ENCODE measurements at places on chromosomes 11 and 22.
A peak's percentile ranks its signal among the peaks of the same experiment; 100 is the strongest.

GRCh38 chr11:9200471-9200870 lies 64.7 kb downstream of the DENND5A start:
- no peak for DNase-seq

DNA sequence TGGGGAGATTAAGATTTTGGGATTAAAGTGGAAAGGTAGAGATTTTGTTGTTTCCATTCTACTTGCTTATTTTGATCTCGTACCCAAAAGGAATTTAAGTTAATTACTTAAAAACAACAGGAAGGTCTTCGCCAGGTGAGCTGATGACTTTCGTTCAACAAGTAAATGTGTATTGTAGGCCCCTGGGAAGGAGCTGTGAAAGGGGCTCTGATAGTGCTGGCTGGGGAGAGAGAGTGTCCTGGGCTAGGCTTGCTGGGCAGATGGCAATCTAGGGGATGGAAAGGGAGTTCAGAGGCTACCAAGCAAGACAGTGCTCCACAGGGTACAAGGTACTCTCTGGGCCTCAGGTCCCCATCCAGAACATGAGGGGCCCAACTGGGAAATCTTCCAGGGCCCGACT lies 189.4 kb downstream of the CEP164 start:
- no peak for DNase-seq

DNA sequence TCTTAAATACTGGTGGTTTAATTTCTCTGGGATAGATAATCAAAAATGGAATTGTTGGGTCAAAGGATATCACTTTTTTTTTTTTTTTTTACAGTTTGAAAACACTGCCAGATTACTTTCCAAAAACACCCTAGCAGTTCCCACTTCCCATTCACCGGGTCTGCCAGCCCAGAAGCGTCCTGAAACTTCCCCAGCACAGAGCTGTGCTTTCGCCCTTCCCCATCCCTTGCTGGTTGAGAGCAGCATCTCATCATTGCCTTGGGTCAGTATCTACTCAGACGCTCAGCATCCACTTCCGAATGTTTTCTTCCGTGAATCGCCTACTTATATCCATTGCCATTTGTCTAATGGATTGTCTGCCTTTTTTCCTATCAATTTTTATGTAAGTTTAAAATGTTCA lies 5.5 kb downstream of the CERK start:
- no peak for DNase-seq

GRCh38 chr11:35912883-35913624 lies 30.8 kb upstream of the LDLRAD3 start:
- DNase-seq: no peak

GRCh38 chr11:115873813-115874212 lies 369.6 kb upstream of the CADM1 start:
- DNase-seq: no peak

- no peak for DNase-seq
Measured at GRCh38 chr11:117941163-117941707, 12.0 kb upstream of the TMPRSS13 start.

DNA sequence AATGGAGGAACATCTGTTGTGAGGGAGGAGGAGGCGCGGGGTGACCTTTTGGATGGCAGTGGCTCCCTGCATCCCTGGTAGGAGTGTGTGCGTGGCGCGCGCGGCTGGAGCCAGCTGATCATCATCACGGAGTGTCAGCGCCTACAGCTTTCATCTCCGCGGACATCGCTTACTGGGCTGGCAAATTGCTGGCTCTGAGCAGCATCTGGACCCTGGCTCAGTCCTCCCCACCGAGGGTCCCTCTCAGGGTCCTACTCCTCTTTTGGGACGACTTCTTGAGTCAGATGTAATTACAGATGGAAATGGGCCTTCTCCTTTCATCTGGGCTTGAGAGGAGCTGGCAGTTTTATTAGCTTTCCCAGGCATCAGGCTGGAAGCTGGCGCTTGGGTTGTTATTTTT lies 85.3 kb downstream of the CACNA1I start:
- DNase-seq: no peak

GRCh38 chr11:56513280-56513679 lies 22.1 kb upstream of the OR5M8 start:
- no peak for DNase-seq

DNA sequence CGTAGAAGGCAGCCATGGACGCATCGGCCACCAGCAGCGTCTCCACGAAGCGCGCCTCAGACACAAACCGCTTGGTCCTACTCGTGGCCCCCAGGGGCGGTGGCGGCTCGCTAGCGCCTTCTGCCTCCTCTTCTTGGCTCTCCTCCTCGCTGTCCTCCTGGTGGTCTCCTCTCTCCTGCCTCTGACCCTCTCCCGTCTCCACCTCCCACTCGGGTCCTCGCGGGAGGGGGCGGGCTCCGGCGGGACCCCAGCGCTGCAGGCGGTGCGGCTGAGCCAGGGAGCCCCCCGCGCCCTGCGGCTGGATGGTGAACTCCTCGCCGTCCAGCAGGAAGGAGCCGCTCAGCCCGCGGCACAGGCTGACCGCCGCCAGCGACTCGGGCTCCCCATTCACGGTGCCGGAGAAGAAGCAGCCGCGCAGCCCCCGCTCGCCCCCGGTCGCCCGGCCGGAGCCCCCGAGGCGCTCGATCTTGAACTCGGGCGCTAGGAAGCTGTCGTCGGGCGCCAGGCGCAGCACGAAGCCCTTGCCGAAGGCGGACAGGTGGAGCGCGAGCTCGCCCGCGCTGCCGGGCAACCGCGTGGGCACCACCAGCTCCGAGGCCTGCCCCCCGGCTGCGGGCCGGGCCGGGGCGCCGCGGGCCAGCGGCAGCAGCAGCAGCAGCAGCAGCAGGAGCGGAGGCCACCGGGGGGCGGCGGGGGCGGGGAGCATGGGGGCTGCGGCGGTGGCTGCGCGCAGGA lies 661 bp downstream of the ADAMTS8 start:
- no peak for DNase-seq

DNA sequence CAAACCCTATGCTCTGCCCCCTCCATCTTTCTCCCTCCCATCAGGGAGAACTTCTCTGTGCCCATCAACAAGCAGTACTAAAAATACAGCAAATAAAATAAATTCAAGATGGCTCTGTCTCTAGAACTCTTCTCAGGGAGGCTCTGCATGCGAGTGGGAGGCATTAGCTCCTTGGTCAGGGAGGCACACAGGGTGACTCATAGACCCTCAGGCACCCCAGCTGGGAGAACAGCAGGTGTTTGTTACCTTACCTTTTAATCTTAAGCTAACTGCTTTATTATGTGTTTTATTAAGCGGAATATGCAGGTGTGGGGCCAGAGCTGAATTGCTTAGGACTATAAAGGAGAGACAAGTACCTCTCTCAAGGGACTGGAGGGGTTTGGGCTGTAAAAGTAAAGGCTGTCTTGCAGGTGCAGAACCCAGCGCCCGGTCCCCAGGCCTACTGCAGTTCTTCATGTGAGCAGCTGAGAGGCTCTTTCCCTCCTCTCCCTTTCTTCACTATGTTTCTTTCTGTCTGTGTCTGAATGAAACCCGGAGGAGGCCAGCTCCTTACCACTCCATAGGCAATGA lies 20.8 kb downstream of the CSNK2A3 start:
- no peak for DNase-seq

- DNase-seq: no peak
Measured at GRCh38 chr11:73976451-73977151, 6.0 kb downstream of the UCP2 start.

- no peak for DNase-seq
Measured at GRCh38 chr11:84837402-84838069, 789.6 kb downstream of the DLG2 start.

DNA sequence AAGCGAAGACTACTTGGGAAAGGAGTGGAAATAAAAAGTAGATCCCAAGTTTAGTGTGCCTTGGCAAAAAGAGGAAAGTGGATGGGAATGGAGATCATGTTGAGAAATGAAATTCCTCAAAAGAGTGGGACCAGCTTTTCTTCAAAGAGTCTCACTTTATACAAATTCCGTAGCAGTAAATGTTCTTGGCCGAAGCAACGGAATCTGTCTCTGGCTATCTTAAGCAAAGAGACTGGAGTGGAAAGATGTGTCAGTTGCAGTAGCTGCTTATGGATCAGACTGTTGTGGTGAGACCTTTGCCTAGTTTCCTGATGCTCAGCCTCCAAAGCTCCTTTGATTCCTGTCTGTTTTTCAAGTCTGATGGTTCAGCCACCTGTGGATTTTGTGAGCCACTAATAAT lies 73.6 kb downstream of the CSTPP1 start:
- no peak for DNase-seq

- no peak for DNase-seq
Measured at GRCh38 chr11:112294688-112295340, 34.2 kb upstream of the PLET1 start.

DNA sequence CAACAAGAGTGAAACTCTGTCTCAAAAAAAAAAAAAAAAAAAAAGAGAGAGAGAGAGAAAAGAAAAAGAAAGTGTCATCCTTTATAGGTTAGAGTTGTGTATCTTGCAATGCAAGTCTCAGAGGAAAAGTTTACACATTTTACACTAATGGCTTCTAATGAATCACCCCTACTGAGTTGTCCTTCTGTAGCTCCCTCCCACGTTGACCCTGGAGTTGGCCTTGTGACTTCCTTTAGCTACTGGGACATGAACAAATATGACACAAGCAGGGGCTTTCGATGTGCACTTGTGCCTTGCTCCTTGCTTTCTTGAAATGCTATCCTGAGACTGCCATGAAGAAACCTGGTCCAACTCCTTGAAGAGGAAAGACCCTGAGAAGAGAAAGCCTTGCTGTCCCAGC lies 2.4 kb upstream of the SMCO4 start:
- no peak for DNase-seq

DNA sequence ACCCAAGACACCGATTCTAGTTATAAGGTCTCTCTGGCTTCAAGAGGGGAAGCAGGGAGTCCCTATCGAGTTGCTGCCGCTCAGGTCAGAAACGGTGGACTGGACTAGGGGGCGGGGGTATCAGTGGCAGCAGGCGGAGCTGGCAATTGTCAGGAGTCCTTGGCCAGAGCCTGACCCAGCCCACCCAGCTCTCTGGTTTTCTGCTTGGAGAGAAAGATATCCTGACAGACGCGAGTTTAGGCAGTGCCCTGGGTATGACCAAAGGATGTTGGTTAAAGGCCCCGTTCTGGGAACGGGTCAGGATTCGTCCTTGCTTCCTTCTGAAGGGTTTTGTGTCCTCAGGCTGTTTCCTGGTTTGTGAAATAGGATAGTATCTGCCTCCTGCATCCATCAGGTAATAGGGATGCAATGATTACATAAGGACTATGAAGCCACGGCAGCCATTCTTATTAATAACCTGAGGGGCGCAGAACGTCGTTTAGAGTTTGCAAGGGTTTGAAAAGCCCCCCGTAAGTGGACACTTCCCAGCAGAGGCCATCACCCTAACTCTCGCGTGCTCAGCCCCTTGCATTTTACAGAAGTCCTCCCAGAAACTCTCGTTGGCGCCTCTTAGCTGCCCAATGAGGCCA lies 700 bp upstream of the DEPDC5 start:
- DNase-seq: peak; percentile 67

GRCh38 chr11:120985718-120986569 lies 38.0 kb upstream of the TBCEL start:
- DNase-seq: no peak

DNA sequence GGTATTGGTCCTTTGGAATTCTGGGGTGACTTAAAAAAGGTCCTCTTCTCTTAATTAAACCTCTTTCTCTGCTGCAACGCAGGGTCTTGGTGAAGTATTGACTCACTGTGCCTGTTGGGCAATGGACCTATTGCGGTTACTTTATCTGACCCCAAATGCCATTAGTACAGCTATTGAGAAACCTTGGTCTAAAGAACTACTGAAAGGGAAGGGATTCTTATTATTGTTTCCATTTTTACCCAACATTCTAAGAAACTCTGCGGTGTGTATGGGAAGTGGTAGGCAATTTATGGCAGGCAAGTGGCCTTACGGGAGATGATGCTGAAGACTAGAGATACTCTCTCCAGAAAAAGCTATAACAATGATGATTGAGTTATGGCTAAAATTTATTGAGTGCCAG lies 12.5 kb downstream of the SLC6A5 start:
- no peak for DNase-seq

DNA sequence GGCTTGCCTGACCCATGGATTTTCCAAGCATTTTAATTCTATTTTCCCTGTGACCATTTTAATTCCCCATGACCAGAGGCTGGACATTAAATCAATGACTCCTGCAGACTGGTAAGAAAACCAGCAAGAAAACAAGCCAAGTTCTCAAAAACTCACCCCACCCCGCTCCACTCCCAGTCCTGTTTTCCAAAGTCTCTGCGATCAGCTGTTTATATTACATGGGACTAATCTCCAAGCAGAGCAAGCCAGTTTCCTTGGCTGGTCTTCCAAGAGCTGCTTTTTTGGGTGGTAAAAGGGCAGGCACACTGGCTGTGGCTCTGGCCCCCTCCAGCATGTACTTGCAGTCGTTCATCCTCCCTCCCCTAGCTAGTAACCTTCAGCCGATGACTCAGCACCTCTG lies 97.9 kb downstream of the RRAS2 start:
- DNase-seq: no peak

- DNase-seq: no peak
Measured at GRCh38 chr11:134032501-134033091, 36.3 kb upstream of the JAM3 start.

- no peak for DNase-seq
Measured at GRCh38 chr11:121965330-121965729, 150.7 kb downstream of the BLID start.

DNA sequence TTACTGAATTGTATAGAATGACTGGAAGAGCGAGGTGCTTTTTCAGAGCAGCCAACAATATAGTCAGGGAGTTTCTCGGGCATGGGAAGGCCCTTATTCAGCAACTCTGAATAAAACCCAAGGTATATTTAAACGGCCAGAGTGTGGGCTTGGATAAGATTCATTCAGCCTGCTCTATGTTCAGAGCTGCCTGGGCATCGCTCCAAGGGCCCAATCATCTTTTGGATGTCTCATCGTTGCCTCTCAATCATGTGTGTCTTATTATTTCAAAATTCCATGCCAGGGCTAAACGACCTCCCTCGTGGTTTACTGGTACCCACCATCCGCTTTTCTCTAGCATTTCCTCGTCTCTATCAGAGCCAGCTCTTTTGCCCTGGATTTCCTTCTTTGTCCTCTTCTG lies 19.5 kb upstream of the NTM start:
- DNase-seq: no peak

GRCh38 chr22:23014250-23014649 lies 56.1 kb upstream of the GNAZ start:
- no peak for DNase-seq

- DNase-seq: no peak
Measured at GRCh38 chr22:40673017-40673416, 6.3 kb upstream of the MCHR1 start.

- DNase-seq: no peak
Measured at GRCh38 chr11:100232006-100232405, 455.1 kb upstream of the ARHGAP42 start.

DNA sequence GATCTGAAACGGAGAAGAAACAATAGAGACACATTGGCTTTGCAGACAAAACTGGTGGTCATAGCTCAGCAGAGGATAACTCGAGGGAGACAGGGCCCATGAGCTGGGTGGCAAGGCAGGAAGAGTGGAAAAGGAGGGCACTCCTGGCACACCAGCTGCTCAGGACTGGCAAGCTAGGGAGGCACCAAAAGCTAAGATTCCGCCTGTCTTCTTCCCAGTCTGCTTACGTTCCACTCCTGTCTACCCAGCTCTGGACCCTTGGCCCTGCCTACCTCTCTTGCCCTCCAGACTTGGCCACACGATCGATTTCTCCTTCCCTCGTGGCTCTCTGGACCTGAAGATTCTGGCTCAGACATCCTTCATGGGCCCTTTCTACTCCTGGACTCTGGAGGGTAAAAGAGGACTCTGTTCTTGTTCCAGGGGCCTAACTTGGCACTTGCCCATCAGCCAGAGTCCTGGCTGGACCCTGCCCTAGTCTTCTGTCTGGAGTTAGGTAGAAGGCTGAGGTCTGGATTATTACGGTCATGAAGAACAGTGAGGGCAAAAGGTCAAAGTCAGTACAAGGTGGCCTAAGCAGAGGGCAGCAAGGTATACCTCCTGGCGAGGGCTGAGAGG lies 115.2 kb upstream of the PITPNB start:
- DNase-seq: no peak

GRCh38 chr11:80350541-80350940 lies 909.7 kb upstream of the TENM4 start:
- DNase-seq: no peak

All from iPS DF 19.7 (cell line).